ENCODE measurements at places on chromosomes 2 and 18.

GRCh38 chr2:6008186-6008585 lies 316.0 kb downstream of the SOX11 start:
- DNase-seq = no peak

- no peak for DNase-seq
These were observed 23.7 kb upstream of the GCG start for GRCh38 chr2:162175714-162176113.

DNA sequence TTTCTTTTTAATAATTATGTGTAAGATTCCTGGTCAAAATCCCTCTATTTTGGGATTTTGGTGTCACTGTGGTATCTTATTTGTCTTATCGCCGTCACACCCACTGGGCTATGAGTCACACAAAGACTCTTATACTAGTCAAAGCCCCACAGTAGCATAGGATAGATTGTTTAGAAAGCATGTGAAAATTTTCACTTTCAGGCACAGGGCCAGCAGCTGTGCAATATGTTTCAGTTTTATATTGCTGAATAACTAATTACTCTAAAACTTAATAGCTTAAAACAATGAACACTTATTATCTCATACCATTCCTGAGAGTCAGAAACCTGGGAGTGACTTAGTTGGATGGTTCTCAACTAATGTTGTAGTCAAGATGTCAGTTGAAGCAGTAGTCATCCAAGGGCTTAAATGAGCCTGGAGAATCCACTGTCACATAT lies 24.0 kb downstream of the CFAP210 start:
- DNase-seq = no peak

DNA sequence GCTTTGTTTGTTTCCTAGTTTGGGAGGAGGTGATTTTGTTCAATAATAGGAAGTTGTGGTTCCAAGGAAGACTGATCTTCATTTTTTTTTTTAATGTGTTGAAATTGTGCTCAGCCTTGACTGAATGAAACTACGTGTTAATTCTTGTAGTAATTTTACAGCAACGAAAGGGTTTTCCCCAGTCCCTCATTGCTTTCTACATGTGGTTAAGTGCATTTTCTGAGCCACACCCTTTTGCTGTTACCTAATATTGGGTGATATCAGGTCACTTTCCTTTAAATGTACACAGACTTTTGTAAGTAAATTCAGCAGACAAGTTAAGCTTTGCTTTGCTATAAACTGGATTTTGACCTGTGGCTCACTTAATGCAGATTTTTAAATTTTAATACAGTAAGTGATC lies 73.6 kb downstream of the OTX1 start:
- DNase-seq = no peak

DNA sequence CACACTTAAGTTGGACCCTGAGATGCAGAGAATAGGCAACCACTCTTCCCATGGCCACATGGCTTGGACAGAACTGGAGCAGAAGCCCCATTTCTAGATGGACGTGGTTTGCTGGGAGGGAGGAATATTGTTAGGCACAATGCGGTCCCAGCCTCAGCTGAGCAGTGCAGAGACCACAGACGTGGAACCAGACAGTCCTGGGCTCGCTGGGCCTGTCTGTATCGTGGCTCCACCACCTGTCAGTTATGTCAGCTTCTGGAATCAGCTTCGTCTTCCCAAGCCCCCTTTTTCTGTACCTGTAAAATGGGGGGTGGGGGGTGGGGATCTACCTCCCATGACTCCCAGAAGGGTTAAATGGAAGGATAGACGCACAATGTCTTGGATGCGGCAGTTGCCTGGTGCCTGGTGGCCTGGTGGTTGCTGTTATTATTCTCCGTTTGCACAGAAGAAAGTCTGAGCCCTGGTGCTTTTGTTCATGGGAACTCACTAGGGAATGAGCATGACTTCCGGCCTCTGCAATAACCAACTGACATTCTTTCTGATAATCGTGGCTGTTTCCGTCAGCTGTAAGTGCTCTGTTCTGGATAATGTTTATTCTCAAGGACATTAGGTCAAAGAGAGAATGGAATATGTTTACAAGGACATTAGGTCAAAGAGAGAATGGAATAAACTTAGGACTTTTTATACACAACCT lies 31.4 kb downstream of the COLEC11 start:
- DNase-seq = no peak

- no peak for DNase-seq
These were observed 87.0 kb upstream of the ID2 start for GRCh38 chr2:8594731-8595427.

DNA sequence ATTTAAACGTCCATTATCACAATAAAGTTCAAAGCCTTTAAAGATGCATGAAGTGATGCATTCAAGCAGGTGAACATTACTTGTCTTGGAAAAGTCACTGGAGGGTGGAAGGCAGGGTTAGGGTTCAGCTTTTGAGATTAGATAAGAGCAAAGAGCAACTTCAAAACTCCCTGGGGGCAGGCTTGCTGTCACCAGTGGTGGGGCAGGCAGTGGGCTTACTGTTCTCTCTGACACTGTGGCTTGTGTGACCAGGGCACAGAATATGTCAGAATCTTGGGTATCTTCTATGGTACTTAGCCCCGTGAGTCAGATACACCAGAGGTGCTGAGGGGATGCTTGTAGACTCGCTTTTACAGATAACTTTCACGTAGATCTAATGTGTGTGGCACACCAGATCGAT lies 52.8 kb downstream of the WIPF1 start:
- no peak for DNase-seq

- DNase-seq = no peak
These were observed 38.7 kb downstream of the MSTN start for GRCh38 chr2:190023860-190024259.

DNA sequence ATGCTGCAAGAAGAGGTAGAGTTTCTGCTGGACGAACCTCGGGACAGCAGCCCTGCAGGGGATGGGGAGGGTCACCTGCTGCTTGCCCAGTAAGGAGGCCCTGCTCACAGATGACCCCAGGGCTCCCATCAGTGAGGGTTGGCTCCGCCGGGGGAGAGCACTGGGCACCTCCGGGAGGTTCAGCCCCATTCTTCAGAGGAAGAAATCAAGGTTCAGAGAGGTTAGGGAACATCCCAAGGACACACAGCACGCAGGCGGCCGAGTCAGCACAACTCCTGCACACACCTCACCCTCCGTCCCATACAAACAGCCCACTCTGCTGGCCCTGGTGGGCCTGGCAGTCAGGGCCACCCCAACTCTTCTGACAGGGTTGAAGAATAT lies 11.7 kb upstream of the CCDC74B start:
- no peak for DNase-seq

GRCh38 chr2:88245109-88245508 lies 75.0 kb downstream of the THNSL2 start:
- DNase-seq = no peak

- no peak for DNase-seq
These were observed 92.3 kb downstream of the MYT1L start for GRCh38 chr2:2238726-2239269.

- no peak for DNase-seq
These were observed 13.6 kb upstream of the CXCR4 start for GRCh38 chr2:136131484-136131960.

DNA sequence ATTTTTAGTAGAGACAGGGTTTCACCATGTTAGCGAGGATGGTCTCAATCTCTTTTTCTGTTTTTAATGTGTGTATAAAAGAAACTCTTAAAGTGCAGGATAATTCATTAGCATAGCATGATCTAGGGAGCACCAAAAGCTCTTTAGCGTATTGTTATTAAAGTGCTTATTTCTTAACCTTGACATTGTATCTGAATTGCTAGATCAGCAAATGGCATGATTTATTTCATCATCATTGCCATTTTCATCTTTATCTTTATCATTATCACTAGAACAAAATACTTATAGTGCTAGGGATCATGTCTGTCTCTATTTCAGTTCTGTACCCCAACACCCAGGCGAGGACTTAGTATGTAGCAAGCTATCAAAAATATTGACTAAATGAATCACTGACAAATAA lies 393.8 kb upstream of the HNMT start:
- no peak for DNase-seq

Measured in activated CD8-positive, alpha-beta memory T cell treated with anti-CD3 and anti-CD28 coated beads for 1 hour (primary cell).